Substantia nigra (tissue), 51 donors: ENCODE measurements at places on chromosomes 1 and 21.

GRCh38 chr1:86858524-86859261, 55.2 kb downstream of the SELENOF start:
- DNase-seq = no peak

GRCh38 chr1:76824106-76824505, 43.2 kb upstream of the ST6GALNAC5 start:
- DNase-seq = no peak

DNA sequence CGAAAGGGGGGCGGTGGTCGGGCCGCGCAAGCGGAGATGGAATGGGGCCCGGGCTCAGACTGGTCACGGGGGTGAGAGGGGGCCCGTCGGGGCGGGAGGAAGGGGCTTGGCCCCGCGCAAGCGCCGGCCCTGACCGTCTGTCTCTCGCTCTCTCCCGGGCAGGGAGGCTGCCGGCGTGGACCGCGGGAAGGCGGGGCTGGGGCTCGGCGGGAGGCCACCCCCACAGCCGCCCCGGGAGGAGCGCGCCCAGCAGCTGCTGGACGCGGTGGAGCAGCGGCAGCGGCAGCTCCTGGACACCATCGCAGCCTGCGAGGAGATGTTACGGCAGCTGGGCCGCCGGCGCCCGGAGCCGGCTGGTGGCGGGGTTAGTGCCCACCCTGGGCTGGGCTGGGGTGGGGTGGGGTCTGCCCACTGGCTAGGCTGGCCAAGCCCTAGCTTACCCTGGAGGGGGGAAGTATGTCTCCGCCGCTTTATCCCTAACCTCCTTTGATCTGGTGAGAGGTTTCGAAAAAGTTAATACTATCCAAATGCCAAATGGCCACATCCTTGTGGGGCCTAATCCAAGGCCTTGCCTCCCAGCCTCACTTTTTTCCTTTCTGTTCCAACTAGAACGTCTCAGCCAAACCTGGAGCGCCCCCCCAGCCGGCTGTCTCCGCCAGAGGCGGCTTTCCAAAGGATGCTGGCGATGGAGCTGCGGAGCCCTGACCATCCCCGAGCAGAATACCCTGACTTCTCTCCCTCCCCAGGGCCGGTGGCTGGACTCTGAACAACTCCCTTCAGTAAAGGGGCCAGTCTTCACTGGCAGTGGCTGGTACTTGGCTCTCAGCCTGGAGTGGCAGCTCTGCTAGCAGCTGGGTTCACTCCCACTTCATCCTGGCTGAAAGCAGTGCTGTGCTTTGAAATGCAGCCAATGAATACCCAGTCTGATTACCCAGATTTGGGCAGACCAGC, 636 bp upstream of the YRDC start:
- peak; percentile 70 for DNase-seq

DNA sequence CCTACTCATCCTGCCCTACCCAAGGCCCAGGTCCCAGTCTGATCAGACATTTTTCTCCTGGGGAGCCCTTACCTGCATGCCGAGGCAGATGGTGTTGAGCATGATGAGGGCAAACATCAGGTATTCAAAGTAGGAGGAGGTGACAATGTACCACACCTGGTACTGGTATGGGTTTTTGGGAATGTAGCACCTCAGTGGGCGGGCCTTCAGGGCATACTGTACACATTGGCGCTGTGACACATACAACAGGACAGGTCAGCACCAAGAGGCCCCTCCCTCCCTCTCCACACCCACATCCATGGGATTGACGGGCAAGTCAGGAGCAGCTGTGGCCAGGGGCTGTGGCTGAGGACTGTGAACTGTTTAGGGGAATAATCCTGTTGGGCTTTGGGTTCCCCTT, 37.1 kb upstream of the KIF21B start:
- no peak for DNase-seq

DNA sequence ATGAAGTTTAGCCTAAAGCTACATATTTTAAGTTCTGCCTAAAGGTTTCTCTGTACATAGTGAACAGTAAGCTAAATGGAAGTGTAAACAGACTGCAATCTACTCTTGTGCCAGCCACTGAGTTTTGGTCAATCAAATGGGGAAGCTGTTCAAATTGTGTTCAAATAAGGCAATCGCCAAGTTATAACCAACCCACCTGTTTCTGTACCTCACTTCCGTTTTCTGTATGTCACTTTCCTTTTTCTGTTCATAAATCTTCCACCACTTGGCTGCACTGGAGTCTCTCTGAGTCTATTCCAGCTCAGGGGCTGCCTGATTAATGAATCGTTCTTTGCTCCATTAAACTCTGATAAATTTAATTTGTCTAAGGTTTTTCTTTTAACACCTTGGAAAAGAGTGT, 10.8 kb upstream of the THEM4 start:
- DNase-seq = no peak

DNA sequence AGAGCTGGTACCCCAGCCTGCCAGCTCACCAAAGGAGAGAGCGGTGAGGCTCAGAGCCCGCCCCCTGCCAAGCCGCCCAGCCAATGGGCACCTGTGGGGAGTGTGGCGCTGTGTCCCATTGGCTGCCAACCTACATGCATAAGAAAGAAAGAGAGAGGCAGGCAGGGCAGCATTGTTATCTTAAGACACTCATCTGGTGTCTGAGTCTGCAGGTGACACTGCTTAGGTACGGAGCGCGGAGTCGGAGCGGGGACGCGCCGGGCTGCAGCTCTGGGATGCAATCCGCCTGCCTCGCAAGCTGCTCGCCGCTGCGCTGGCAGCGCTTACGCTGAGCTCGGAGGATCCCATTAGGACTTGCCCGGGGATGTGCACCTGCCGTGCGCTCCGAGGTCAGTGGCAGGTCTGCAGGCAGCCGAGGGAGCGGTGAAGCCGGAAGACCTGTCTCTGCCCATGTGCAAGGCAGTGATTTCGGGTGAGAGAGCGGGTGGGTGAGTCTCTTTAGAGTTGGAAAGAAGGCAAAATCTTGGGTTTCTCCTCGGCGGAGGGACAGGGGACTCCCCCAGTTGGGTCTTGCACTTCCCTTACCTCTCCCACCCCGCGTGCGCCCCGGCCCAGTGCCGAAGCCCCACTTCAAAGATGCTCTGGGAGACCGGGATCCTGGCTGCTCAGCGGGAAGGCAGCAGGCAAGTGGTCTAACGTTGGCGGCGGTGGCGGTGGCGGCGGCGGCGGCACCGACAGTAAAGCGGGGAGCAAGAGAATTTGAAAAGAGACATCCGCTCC, at the start of gene BRINP2:
Gene BRINP2 (plus strand): TSS at position 203 of the 780 bp plus-strand sequence. CDS start 58,919 bp downstream, outside the sequence.
- DNase-seq = peak; percentile 58
